ENCODE measurements at places on chromosomes 3 and 15.

DNA sequence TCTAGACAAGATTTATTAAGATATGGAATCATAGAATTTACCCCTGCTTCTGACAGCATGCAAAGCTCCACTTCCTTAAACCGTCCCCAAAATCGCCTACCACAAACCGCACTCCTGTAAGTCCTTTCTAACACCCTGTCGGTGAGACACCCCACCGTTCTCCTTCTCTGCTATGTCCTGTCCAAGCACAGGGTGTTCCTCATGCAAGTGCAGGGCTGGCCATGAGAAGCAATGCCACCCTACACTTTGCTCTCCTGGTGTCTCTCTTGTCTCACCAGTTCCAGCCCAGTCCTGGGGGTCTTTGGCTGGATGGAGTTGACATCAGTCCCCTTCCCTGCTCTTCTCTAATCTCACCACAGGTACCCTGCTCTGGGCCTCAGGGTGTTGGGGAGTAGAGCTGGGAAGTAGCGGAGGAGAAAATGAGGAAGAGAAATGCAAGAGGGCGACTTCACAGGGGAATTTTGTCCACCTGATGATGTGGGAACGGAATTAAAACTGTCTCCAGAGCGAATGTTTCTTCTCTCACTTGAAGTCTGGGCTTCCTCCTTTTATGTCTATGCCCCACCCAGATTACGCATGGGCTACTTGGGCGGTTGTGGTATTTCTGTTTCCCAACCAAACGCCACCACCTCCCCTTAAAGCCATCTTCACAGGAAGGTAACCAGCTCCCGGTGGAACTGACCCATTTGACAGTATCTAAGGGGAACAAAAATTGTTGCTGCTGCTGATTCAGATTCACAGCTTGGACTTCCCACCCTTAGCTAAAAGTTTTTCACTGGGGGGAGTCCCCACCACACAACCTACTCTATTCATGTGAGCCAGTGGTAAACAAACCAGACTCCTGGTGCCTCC, 49.9 kb downstream of the CASR start:
- DNase-seq = peak; percentile 97

DNA sequence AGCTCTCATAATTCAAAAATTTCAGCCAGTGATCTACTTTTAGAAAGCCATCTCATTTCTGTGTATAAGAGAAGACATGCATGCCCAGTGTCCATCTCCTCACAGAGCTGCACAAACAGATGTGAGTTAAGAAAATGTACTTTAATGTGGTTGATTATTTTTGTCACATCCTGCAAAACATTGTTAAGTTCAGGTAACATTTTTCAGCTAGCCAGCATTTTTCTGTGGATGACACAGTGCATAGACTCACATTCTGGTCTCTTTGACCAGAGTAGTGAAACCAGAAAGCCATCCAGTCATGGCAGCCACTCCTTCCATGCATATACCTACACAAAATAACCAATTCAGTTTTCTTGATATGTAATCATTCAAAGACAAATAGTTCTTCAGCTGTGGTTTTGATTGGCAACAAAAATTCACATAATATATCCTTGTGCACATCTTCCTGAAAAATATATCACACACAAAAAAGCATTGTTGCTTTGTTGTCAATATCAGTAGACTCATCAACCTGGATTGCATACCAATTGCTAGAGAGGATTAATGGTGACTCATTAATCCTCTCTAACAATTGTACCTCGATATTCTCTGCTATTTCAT, 2.1 kb upstream of the PLSCR1 start:
- DNase-seq = no peak

GRCh38 chr15:89857673-89858072, 36.1 kb downstream of the AP3S2 start:
- DNase-seq = no peak

DNA sequence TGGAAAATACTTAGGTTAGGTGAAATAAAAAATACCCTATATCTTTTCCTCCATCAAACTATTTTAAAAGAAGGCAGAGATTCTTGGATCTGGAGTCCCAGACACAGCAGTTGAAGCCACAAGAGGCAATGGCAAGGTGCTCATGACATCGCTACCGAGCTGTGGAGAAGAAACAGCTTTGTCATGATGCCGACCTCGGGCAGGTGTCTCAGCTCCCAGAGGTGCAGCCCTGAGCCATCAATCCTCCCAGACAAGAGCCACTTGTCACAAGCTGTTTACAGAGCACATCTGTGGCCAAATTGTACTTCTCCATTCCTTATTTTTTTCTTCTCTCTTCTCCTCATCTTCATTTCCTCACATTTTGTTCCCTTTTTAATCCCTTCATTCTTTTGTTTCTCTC, 50.8 kb downstream of the GPR176 start:
- DNase-seq = no peak

DNA sequence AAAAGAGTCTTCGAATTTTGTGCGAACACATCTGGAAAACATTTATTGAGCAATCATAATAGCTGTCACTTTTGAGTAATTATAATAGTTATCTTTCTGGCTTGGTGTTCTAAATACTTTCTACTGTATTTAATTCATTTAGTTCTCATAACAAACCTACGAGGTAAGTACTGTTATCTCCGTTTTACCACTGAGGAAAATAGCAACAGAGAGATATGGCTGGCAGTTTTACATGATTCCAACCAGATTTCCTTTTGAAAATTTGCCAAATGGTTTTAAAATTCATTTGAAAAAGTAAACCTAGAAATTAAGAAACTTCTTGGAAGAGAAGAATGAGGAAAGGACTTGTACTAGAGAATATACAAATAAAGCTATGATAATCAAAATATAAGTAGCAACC, 37.3 kb upstream of the MGA start:
- no peak for DNase-seq

- no peak for DNase-seq
Measured at GRCh38 chr15:42404461-42405235, 45.3 kb downstream of the CAPN3 start.

- no peak for DNase-seq
Measured at GRCh38 chr3:89622063-89622700, 514.8 kb downstream of the EPHA3 start.

- DNase-seq = no peak
Measured at GRCh38 chr3:102002056-102002455, 152.7 kb downstream of the NFKBIZ start.

GRCh38 chr15:74776821-74777768, 4.8 kb upstream of the CSK start:
- peak; percentile 84 for DNase-seq

DNA sequence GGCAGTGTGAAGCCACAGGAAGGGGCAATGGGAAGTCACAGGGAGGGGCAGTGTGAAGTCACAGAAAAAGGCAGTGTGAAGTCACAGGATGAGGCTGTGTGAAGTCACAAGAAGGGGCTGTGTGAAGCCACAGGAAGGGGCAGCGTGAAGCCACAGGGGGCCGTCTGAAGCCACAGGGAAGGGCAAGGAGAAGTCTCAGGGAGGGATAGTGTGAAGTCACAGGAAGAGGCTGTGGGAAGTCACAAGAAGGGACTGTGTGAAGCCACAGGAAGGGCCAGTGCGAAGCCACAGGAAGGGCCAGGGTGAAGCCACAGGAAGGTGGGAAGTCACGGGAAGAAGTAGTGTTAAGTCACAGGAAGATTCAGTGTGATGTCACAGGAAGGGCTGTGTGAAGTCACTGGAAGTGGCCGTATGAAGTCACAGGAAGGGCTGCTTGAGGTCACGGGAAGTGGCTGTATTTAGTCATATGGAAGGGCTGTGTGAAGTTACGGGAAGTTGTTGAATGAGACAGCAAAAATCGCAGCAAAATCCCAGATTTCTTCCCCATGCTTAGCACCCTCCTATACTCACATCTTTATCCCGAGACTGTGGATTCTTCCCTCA, 38.6 kb downstream of the GASK1A start:
- no peak for DNase-seq

DNA sequence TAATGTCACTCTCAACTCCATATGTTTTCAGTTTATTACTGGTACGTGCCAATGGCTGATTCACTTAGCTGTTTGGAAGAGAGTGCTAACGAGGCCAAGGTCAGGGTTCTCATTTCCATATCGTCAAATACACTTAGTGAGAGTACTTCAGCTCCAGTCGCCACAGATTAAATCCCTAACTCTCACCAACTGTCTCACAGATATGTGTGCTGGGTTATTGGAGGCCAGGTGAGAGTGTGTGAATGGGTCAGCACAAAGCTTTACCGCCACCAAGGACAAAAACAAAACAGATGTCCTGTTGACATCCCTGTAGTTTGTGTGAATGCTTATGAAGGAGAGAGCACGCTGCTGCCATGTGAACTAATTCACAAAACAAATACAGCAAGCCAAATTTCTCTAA, 133.5 kb upstream of the TBL1XR1 start:
- no peak for DNase-seq

Measured in suppressor macrophage treated with lipopolysaccharide for 4 hours (primary cell).